ENCODE measurements at places on chromosomes 3 and 15. TPM values are rescaled to one million over a fixed set of nuclear protein-coding genes. Genes with fewer than 3 reads are reported as not detected.

- peak overlapping the region; percentile 77 for H3K27ac ChIP-seq
- H3K4me1 ChIP-seq: peaks cover 26% of the 10 kb centered on the region
- no peaks in the 10 kb centered on the region for H3K27me3 ChIP-seq
Observed at GRCh38 chr3:44825264-44825925, 36.3 kb upstream of the TMEM42 start.

MNS1 gene
- total RNA-seq: 2.4 TPM

DNA sequence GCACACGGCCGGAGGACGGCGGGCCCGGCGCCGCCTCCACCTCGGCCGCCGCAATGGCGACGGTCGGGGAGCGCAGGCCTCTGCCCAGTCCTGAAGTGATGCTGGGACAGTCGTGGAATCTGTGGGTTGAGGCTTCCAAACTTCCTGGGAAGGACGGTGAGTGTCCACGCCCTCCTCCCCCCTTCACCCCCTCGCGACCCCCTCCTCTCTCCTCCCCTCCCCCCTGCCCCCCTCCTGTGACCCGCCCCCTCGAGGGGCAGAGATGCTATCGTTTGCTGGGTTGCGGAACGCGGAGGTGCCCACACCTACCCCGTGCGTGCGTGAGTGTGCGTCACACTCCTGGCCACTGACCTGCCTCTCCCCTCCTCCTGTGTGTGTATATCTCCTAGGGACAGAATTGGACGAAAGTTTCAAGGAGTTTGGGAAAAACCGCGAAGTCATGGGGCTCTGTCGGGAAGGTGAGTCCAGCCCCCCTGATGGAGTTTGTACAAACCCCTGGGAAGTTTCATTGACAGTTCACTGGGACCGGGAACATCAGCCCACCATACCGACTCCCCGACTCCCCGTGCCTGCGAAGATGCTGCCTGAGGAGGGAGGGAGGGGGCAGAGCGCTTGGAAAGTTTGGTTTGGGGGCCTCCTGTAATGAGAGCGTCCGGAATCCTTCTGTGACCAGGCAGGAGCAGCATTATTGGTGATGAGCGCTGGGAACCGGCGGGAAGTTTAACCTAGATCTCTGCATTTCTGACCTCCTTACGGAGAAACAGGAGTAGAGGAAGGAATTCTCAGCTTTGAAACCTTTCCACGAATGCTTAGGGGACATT, 795 bp upstream of the SCAANT1 start:
- peaks cover 22% of the 10 kb centered on the region for H3K36me3 ChIP-seq
- no peaks in the 10 kb centered on the region for H3K27me3 ChIP-seq
- peak; percentile 54 for DNase-seq

SAXO2 gene
- total RNA-seq: 1.2 TPM

- peaks cover 10% of the 10 kb centered on the region for H3K4me1 ChIP-seq
- H3K4me3 ChIP-seq: no peak overlapping the region
- H3K27ac ChIP-seq: no peak overlapping the region
- H3K36me3 ChIP-seq: no peaks in the 10 kb centered on the region
Observed at GRCh38 chr15:57751177-57751800, 44.8 kb downstream of the POLR2M start.

All from HFFc6 (cell line).